OCI-LY7 (cell line): ENCODE measurements at places on chromosomes 12 and 14.

GRCh38 chr14:60183741-60184140 lies 18.5 kb upstream of the DHRS7 start:
- DNase-seq = peak; percentile 58

DNA sequence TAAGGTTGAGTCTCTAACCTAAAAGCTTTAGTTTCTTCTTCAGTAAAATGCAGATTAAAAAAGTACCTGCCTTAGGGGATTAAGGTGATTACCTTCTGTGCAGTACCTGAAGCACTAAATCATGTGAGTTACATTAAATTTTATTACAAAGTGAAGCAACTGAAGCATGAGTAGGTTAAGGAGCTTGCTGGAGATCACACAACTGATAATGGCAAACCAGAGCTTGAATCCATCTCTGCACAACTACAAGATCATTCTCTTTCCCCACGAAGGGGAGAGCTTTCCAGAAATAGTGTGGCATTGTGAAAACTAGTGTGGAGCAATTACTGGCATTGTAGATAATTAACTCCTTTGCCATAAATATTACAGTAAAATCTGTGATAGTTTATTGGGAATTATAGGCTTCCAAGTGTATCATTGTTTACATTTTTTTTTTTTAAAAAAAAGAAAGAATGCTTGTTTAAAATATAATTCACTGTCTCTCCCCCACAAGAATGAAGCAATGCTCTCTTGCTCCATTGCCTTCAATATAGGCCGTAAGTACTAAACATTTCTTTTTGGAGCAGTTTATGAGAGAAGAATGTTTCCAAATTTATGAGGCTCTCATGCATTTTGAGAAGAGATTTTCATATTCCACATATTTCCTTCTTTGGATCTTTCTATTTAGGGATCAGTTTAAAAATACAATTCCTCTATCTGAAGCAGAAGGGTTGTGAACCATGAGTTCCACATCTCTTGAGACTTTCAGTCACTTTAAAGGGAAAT lies 20.5 kb downstream of the SLC38A2 start:
- DNase-seq = no peak

DNA sequence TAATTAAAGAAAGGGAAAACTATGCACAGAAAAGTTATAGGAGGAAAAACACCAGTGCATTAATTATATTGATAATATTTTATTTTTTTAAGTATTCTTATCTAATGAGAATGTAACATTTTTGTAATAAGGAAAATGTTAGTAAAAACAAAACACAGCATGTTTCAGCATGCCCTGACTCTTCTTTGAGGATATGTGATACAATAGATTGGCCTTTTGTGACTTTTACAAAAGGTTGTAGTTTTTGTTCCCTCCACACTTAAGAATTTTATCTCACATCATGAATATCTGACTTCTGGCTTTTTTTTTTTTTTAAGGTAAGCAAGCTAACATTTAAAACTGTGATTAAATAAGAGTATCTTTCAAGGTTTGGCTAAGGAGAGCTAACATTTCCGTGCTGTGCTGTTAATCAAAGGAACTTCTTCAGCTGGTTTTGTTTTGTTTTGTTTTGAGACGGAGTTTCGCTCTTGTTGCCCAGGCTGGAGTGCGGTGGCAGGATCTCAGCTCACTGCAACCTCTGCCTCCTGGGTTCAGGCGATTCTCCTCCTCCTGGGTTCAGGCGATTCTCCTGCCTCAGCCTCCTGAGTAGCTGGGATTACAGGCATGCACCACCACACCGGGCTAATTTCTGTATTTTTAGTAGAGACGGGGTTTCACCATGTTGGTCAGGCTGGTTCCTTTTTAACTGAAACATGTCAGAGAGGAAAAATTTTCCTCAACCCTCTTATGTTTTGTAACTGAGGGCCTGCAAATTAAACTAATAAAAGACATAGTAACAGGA lies 30.8 kb upstream of the RESF1 start:
- DNase-seq = peak; percentile 16

- no peak for DNase-seq
Measured at GRCh38 chr14:22533057-22533704, 55.8 kb downstream of the DAD1 start.

- DNase-seq = no peak
Measured at GRCh38 chr14:72855913-72856312, 38.0 kb downstream of the DPF3 start.

DNA sequence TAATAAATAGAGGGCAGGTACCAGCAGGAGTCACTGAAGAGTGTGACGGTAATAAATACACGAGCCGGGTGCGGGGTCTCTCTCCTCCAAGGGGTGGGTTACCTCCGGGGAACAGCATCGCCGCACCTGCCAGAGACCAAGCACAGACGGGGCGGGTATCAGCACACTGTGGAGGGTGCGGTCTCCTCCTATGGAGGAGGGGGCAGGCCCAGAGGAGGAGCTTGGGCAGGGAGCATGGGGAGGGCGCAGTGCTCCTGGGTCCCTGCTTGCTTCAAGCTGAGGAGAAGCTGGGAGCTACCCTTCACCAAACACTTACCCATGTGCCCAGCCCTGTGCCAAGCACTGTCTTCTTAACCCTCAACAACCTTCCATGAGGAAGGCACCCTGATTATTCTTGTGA lies 12.8 kb downstream of the PGF start:
- DNase-seq = no peak

DNA sequence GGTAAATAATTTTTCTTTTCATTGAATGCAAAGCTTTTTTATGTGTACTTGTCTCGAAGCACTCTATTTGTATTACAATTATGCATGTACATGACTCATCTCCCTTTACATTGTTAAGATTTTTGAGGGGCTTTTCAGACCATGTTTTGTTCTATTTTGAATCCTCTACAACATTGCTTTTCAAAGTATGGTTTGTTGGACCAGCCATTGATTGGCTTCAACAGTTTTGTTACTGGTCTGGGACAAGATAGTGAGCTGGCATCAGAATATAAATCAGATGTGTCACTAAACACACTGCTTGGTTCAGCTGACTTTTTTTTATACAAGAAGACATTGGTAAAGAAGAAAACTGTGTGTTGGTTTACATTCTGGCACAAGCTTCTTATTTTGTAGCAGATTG lies 122.3 kb downstream of the MON2 start:
- DNase-seq = no peak

GRCh38 chr12:6951551-6952120 lies 480 bp downstream of the PTPN6 start:
- no peak for DNase-seq

DNA sequence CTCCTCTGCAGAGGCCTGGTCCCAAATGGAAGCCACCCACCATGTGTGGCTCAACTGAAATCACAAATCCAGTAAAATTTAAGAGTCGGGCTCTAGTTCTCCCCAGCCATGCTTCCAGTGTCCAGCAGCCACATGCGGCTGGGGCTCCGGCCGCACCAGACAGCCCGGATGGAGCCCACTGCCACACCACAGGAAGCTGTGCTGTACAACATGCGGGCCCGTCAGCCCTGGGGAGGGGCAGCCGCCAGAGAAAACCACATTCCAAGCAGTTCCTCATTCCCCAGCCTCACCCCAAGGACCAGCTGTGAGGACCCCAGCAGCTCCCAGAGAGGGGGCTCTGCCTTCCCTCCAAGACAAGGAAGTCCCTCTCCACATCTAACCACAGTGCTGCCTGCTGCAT lies 135.0 kb downstream of the NCOR2 start:
- no peak for DNase-seq

GRCh38 chr12:120861074-120861795 lies 42.9 kb downstream of the SPPL3 start:
- no peak for DNase-seq

DNA sequence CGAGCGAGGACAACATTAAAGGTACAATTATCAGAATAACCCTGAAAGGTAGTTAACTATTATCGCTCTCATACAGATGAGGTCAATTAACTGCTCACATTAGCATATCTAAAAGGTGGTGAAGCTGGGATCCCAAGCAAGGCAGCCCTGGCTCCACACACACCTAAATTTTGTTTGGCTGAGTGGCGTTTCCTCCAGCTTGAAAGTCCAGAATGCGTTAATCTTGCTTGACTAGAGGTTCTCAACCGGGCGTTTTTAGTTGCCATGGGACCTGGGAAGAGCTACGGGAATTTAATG lies 531 bp downstream of the DLGAP5 start:
- DNase-seq = no peak

DNA sequence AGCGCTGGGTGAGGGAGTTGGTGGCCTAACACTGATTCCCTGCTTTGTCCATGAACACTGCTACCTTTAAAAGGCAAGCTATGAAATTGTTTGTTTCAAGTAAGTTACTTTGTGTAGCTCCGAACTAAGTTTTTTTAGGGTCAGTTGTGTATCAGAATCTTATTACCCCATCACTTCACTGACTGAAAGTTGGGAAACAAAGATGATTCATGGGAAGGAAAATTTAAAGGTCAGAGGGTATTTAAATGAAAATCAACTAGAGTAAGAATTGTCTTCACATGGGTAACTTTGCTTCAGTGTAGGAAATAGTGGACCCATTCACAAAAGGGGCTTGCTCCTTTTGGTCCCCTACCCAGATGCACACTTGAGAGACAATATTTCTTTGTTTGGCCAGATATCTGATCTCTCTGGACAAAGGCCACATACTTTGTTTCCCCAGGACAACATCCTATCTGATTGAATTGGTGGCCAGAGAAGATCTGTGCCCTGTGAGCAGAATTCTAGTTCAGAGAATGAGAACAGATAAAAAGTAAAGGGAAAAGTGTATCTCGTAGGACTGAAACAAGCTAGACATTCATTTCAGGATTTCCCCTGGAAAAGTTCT lies 53.5 kb downstream of the RAB35 start:
- no peak for DNase-seq

- peak; percentile 32 for DNase-seq
Measured at GRCh38 chr14:105165134-105165704, 3.4 kb downstream of the JAG2 start.

DNA sequence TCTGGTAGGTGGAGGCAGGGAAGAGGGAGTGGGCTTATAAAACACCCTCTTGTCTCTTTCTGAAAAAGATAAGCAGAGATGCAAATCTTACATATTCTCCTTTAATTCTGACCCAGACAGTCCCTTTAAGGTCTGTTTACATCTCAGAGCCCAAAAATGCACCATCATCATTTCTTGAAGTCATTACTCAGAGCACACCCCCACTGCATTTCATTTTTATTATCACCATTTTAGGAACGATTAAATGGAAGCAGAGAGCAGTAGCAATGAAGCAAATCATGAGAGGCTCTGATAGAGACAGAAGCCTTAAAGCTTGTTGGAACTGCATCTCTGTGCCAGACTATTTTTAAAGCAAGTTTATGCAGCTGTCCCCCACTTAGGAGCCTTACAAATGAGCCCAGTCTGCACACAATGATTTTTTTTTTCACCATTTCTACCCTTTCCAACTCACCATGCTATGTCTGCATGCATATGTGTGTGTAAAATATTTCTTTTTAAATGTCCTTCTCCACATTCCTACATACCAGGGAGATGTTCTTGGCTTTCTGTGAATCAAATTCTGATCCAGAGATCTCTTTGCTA lies 311.0 kb downstream of the GRIN2B start:
- no peak for DNase-seq

DNA sequence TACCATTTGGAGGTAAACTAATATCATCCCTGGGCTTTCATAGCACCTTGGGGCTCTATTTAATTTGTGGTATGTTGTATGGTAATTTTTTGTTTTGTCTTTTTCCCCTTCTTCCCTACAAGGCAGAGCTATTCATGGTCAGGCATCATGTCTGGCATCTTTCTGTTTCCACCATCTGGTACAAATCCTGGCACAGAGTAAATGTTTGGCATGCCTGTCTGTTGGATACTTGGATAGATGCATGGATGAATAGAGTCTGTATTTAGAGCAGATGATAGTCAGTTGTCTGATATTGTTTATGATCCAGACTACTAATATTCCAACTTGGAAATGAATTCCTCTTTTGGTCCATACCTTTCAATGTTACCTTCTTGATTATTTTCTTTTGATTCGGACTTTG lies 139.8 kb downstream of the NEDD1 start:
- DNase-seq = no peak

DNA sequence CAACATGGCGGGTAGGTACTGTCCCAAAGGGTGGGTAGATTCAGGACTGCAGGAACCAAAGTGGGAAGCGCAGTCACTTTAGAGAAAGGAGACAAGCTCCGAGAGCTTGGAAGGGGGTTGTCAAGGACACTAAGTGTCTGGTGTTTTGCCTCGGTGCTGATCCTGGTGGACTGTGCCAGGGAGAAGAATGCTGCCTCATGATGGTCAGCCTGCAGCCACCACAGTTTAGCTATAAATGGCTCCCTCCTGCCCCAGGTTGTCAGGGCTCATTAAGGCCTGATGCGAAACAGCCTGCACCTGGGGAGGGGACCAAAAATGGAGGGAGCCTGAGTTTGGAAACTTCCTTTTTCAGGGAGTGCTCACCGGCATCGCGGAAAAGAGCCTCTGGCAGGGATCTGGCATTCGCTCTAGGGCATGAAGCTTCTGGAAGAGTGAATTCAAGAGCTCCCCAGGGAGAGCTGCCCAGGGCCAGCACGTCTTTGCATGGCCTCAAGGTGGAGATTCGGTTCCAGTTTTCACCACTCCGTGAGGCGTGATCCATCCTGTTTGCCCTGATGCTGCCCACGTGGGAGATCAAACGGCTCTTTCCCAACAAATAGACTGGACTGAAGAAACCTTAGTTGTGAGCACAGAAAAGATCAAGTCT lies 164.0 kb downstream of the FOXN3 start:
- no peak for DNase-seq

DNA sequence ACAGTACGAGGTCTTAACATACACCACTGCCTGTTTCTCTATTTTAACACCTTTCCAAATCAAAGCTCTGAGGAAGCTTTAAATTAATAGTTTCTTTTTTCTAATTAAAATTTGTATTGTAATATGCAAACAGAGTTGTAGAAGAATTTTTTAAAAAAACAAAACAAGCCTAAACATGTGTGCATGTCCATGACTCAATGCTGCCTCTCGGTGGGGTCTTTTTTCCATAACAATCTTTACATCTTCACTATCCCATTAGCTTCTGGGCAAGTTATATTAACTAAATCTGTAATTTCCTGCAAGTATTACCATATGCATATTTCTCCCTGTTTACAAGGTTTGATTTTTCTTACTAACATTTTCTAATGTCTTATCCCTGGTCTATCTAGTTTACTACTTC lies 143.9 kb upstream of the NAV3 start:
- no peak for DNase-seq

DNA sequence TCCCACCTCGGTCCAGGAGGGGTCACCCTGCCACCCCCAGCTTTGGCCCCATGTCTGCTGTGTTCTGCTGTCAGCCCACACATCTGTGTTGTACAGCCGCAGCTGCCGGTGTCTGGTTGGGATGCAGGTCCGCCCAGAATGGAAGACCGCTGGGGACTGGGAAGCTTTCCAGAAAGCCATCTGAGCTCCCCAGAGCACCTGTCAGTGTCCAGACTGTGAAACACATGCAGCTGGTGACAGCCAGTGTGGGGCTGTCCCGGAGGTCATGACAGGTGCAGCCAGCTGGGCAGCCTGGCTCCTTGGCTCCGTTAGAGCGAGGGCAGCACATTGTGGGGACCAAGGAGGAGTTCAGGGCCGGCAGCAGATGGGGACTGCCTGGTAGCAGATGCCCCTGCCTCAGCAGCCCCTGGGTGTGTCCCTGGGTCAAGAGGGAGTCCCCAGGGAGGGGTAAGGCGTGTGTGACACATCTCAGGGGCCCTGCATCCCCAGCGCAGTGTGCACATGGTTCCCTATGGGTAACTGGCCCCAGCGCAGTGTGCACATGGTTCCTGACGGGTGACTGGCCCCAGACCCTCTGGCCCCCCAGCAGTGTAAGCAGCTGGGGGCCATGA lies 16.4 kb downstream of the CEP170B start:
- no peak for DNase-seq

- no peak for DNase-seq
Measured at GRCh38 chr14:87894920-87895319, 98.1 kb downstream of the GALC start.
